Naive thymus-derived CD8-positive, alpha-beta T cell (primary cell): ENCODE measurements at places on chromosomes 7 and 10.

DNA sequence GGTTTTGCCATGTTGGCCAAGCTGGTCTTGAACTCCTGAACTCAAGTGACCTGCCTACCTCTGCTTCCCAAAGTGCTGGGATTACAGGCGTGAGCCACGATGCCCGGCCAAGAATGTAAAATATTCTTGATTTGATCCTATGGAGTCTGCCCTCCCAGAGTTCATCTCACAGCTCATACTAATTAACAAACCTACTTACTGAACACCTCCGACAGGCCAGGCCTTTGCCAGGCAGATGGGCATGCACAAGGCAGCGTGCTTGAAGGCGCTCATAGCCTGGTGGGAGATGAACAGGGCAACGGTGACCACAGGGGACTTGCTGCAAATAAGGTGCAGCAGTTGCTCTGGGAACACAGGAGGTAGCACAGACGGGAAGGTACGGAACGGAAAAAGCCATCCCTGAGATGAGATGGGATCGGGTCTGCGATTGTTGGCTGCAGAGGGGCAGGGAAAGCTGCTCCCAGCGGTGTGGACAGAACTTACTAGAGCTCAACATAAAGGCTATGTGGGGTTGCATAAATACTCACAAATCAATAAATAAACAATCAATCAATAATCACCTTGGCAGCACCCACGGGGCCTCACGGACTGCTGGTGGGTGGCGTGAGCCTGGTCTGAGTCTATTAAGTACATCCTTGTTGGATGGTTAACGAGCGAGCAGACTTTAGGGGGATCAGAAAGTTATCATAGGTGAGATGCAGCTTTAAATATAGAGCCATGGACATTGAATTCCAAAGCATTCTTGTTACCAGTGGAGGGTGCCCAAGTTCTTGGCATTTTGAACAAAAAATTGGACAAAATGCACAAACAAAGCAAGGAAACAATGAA lies 4.7 kb downstream of the ACBD7 start:
- DNase-seq, result no peak

GRCh38 chr7:78301407-78301806 lies 502.8 kb downstream of the PHTF2 start:
- no peak for DNase-seq

DNA sequence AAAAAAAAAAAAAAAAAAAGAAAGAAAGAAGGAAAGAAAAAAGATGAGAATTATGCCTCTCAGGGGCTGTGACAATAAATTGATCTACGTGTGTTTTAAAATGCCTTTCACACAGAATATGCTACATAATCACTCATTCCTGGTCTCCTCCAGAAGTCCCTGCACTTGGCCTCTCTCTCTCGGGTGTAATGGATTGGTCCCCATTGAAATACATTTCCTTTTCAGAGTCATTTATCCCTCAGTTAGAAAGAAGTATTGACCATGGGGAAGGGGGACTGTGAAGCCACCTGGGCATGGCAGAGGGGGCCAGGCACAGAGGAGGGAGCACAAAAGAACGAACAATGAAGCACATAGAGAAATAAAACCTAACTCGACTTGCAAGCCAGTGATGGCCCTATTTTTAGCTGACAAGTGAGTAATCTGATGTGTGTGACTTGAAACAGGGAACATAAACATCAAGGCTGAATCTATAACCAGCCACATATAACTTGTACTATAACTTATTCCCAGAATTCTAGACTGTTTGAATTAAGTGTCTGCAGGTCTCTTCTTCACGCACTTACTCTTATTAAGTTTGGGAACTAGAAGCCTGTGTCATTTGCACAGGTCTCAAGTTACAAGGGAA lies 490.8 kb downstream of the KCNMA1 start:
- DNase-seq, result no peak

DNA sequence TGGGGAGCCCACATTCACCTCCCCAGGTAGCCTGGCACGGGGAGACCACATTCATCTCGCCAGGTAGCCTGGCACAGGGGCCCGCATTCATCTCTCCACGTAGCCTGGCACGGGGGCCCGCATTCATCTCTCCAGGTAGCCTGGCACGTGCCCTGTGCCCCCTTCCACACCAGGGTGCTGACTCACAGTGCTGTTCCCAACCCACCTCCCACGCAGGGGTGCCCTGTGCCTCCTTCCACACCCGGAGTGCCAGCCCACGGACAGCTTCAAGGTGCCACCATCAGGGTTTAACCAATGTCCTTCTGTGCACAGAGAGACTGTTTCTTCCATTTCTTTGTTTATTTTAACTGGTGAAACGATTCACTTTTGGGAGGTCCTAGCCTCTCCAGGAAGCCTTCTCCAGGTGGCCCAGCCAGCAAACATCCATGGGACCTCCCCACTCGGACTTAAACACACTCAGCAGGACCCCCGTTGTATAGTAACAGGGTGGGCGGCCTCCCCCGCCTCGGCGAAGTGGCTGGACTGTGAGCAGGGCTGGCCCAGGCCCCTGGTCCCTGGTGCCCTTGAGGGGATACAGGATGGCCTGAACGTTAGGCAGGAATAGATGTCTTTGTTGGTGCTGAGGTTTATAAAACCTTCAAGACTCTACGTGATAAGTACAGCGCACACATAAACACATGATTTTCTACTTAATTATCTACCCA lies 41.1 kb upstream of the FOXL3 start:
- no peak for DNase-seq

DNA sequence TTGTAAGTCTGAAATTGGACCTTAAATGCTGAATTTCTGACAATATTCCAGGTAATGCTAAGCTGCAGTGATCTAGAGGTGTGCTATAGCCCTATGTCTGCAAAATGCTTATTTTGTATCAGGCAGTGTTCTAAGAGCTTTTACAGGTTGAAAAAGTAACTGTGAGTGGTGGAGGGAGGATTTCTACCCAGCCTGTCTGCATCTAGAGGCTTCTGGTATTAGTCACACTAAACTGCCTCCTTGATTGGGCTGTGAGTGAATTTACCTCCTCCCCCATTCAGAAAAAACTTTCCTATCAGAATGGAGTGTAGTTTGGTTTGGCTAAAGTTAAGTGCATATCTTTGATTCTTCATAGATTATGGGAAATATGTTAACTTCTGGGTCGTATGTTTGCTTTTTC lies 56.8 kb downstream of the BBS9 start:
- DNase-seq, result no peak

- DNase-seq, result no peak
These were observed 57.8 kb downstream of the INPP5F start for GRCh38 chr10:119783665-119784027.

DNA sequence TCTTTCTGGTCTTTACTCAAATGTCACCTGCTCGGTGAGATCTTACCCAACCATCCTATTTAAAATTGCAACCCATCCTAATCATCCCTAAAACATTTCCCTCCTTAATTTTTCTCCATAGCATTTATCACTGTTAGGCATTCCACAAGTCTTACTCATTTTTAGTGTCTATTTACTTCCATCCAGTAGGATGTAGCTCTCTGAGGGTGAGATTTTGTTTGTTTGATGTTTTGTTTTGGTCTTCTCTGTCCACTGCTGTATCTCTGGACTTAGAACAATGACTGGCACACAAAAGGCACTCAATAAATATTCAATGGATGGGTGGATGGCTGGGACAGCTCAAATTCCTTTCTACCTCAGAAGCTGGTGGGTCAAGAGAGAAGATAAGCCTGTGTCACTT lies 15.8 kb upstream of the DUSP5 start:
- DNase-seq, result no peak

DNA sequence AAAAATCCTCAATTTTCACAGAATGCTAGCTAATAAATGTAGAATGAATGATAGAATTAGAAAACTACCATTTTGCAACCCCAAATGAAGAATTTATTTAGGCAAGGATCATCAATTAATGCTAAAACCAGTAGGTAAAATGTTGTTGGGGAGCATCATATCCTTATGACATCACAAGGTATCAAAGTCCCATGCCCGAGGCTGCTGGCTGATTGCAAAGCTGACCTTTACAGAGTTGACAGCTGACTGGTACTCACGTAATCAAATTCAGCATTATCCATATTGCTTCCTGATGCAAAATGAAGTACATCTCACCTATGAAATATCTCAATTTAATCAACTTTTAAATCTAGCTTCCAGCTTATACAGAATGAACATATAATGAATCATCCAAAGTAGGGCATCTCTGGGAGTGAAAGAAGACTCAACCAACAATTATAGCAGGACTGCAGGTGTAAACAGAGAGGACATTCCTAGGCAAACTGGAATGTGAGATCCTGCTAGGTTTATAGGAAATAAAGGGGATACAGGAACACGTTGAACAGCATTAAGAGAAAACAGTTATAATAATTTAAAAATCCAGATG lies 10.2 kb upstream of the BLNK start:
- DNase-seq, result no peak

GRCh38 chr7:77833136-77833535 lies 34.6 kb downstream of the PHTF2 start:
- no peak for DNase-seq

DNA sequence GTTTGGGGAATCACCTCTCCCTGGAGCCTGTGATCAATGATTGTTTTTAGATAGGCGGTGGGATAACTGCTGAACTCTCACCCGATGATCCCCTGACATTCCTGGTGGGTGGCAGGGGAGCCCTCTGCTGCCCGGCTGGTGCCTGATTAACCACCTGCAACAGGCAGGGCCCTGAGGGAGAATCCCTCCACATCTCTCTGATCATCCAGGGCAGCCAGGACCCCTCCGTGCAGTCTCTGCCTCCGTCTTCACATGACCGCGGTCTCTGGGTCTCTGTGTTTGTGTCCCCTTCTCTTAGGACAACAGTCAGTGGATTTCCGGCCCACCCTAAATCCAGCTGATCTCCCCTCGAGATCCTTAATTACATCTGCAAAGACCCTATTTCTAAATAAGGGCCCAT lies 17.4 kb downstream of the CALML5 start:
- DNase-seq, result no peak

DNA sequence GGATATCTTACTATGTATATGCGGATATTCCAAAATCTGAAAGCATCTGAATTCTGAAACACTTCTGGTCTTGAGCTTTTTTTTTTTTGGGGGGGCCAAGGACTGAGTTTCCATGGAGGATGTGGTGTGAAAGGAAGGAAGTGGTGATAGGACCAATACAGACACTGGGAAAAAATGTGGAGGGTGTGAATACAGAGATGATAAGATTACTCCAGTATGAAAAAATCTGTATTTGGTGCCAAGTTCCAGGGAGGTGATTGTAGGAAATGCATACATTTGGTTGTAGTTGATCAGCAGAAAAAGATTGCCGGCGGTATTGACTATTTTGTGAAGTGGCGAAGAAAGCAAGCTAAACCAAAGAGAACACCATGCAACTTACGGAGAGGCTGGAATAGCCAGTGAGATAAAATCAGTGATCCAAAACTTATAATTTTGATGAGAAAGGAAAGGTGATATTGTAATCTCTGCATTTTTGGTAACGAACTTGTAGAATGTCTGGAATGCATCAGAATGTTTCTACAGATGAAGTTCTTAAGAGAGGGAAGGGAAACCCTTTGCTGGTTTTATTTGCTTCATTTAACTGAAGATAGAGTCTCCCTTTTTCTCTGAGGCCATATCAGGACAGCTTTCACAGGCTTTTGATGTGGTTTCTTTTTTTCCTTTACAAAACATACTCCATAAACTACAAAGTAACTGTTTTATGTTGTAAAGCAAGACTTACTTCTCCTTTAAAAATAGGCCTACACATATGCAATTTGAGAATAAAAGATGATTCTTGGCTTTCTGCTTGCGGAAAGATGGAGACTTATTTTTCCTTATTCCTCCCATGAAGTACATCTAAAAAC lies 6.0 kb downstream of the WDR37 start:
- no peak for DNase-seq

- no peak for DNase-seq
These were observed 128.0 kb upstream of the MBL2 start for GRCh38 chr10:52900593-52900992.

DNA sequence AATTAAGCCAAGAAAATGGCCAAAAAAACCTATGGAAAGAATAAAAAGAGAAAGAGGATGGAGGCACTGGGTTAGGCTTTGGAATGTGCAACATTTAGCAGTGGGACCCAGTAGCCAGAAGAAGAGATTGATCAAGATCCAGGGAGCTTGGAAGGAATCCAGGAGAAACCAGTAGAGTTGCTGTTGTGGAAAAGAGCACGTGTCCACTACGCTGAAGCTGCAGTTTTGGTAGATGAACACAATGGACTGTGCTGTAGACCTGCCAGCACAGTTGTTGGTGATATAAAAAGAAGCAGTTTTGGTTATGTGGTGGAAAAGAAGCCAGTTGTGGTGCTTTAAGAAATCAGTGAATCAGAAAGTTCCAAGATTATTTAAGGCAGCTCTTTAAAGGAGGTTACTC lies 802.2 kb upstream of the POM121L12 start:
- no peak for DNase-seq

DNA sequence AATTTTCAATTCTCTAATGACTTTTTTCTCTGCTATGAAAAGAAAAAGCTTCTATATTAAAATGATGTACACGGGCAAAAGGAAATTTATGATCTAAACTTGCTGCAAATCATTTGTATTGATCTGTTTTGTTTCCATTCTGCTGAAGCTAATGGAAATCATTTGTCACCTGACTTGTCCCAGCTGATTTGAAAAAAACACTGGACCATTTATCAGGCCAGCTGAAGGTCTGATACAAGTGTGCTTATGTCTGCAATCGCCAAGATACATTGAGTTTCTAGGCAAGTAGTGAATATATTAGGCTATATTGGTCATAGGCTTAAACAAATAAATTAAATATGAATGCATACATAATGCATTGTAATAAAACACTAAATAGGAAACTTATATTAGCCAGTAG lies 1309.7 kb downstream of the REEP3 start:
- DNase-seq, result no peak

GRCh38 chr10:88505265-88505664 lies 77.9 kb downstream of the RNLS start:
- DNase-seq, result no peak

DNA sequence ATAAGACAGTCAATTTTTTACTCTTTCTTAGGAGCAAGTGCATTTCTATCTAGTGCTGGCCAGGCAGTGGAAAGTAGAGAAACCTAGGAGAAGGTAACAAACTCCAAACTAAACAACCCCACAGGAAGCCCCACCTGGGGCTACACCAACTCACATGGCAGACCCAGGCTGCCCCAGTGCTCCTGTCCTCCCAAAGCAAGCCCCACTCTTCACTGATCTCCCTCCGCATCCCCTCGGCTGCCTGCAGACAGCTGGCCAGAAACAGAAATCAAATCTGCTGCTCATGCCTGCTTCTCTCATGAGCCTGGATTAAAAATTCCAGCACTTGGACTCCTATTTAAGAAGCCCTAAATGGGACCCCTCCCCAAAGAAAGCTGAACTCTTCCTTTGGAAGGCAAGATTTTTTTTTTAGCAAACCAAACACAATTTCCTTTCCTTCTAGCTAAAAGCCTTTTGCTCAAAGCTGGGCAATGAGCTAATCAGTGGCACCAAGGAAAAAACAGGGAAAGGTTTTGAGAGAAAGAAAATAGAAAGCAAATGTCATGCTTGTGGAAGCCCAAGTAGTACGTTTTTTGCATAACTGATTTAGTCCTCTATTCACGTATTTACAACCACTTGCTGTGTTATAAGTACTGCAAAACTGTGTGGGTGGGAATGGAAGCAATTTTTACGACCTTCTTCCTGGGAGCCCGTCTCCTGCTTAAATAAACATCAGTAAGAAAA lies 10.8 kb downstream of the PDE1C start:
- no peak for DNase-seq

- DNase-seq, result no peak
These were observed 79.3 kb downstream of the GRID1 start for GRCh38 chr10:86287110-86287793.
